ENCODE measurements at places on chromosomes 1 and 21. TPM values are rescaled to one million over a fixed set of nuclear protein-coding genes. Genes with fewer than 3 reads are reported as not detected.

Gene ANGPTL3
- 411 TPM for total RNA-seq

Gene ZYG11A
- total RNA-seq, result 0.98 TPM

Gene TFF2
- not detected for total RNA-seq

Gene SPRR4
- not detected for total RNA-seq

Gene MYBPH
- total RNA-seq, result not detected

Gene CR1
- 1.8 TPM for total RNA-seq

Gene SLC45A1
- 0.42 TPM for total RNA-seq

Gene LCE1A
- total RNA-seq, result not detected

Gene FCN3
- total RNA-seq, result 107 TPM

Gene TCHHL1
- not detected for total RNA-seq

Gene CLDN19
- not detected for total RNA-seq

Gene SLC30A2
- total RNA-seq, result 0.07 TPM

Gene KRTAP19-3
- not detected for total RNA-seq

Gene ZMYM4
- total RNA-seq, result 17.2 TPM

Gene HSD17B7
- 12.7 TPM for total RNA-seq

Gene UMODL1
- 0.40 TPM for total RNA-seq

Gene TP73
- 0.27 TPM for total RNA-seq

Gene PWP2
- total RNA-seq, result 3.9 TPM

Gene KRTAP10-12
- not detected for total RNA-seq

Gene COL24A1
- total RNA-seq, result 0.07 TPM

Gene KCND3
- total RNA-seq, result 25.5 TPM

Gene CHI3L1
- total RNA-seq, result 397 TPM

Gene LRRC38
- total RNA-seq, result not detected

Gene KRTAP8-1
- not detected for total RNA-seq

Gene SYT14
- not detected for total RNA-seq

Gene MYOG
- not detected for total RNA-seq

Gene DNAI4
- total RNA-seq, result 0.80 TPM

Gene NPHS2
- total RNA-seq, result not detected

Gene SPRR3
- not detected for total RNA-seq

Gene MTARC2
- total RNA-seq, result 101 TPM

Gene LCE4A
- total RNA-seq, result not detected

Gene WNT4
- 0.46 TPM for total RNA-seq

Data from right lobe of liver (tissue), 6 donors.